ENCODE measurements at places on chromosomes 5 and 9. TPM values are rescaled to one million over a fixed set of nuclear protein-coding genes. Genes with fewer than 3 reads are reported as not detected.

DNA sequence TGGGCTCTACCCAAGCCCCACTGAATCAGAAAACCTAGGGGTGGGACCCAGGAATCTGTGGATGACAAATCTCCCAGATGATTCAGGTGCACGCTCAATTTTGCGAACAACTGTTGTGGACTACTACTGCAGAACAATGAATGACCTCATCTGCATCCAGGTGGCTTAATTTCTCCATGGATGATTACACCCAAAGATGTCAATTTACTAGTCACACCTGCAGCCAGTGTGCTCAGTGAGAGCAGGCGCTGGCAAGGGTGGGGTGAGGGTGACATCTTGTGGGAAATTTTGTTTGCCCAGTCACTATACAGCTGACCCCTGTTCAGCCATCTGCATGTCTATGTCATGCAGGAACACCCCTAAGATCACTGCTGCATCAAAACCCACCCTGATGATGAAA is 118.2 kb downstream of the ENTREP1 start:
- H3K27me3 ChIP-seq, result peaks cover 6% of the 10 kb centered on the region
- no peak overlapping the region for H3K27ac ChIP-seq

DNA sequence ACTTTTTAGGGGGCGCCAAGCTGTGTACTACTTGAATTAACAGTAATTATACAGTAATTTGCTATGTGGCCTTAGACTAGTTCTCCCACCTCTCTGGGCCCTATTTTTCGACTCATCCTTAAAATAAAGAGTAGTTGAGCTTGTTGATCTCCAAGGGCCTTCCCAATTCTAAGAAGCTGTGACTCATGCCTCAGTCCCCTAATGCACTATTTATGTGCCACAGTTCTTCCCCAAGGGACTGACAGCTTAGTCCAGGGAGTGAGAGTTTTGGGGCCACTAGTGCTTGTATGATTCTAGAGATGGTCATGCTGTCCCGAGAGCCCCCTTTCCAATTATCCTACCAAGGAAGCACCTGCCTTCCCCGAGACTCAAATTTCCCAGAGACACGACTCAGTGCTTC is 149.7 kb downstream of the PAPPA start:
- no peaks in the 10 kb centered on the region for H3K4me1 ChIP-seq
- no peaks in the 10 kb centered on the region for H3K36me3 ChIP-seq
- no peak overlapping the region for H3K27ac ChIP-seq
- DNase-seq, result no peak
- H3K4me3 ChIP-seq, result no peak overlapping the region
- H3K27me3 ChIP-seq, result no peaks in the 10 kb centered on the region

DNA sequence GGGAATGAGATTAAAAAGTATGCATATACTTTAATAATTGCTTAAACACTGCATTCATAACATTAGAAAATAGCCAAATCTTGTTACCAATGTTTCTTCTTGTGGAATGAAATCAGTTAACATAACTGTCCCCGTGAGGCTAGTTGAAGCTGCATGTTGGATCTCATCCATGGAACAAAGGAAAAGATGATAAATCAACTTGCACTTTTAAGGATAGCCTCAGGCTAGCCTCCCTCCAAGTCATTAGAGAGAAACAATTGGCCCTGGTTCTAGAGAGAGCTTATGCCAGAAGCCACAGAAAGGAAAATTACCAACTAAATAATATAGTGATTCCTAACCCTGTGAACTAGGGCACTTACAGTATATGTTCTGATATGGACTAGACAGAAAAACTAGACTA is 66.9 kb downstream of the GRIN3A start:
- no peaks in the 10 kb centered on the region for H3K4me1 ChIP-seq
- no peak overlapping the region for H3K27ac ChIP-seq
- no peak for DNase-seq
- no peak overlapping the region for H3K4me3 ChIP-seq

DNA sequence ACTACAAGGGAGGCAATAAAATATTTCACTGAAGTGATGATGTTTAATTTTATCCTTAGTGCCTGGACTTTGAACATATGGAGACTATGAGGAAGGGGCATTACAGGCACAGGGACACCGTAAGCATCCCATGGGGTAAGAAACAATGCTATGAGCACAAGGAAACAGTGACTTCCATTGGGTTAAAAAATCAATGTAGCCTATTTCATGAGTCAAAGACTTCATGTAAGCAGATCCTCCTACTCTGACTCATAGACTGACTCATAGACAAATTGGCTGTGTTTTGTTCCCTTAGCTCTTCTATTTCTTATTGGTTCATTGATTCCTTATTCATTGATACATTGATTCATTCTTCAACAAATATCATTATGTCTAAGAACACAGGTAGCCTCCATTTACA is 351.0 kb downstream of the PRELID2 start:
- H3K27ac ChIP-seq, result no peak overlapping the region
- no peak overlapping the region for H3K4me3 ChIP-seq
- no peaks in the 10 kb centered on the region for H3K4me1 ChIP-seq

- peak overlapping the region; percentile 85 for H3K27ac ChIP-seq
- peaks cover 64% of the 10 kb centered on the region for H3K27me3 ChIP-seq
- H3K4me1 ChIP-seq, result peaks cover 25% of the 10 kb centered on the region
- DNase-seq, result no peak
Observed at GRCh38 chr5:171309276-171310211, 496 bp downstream of the TLX3 start.

DNA sequence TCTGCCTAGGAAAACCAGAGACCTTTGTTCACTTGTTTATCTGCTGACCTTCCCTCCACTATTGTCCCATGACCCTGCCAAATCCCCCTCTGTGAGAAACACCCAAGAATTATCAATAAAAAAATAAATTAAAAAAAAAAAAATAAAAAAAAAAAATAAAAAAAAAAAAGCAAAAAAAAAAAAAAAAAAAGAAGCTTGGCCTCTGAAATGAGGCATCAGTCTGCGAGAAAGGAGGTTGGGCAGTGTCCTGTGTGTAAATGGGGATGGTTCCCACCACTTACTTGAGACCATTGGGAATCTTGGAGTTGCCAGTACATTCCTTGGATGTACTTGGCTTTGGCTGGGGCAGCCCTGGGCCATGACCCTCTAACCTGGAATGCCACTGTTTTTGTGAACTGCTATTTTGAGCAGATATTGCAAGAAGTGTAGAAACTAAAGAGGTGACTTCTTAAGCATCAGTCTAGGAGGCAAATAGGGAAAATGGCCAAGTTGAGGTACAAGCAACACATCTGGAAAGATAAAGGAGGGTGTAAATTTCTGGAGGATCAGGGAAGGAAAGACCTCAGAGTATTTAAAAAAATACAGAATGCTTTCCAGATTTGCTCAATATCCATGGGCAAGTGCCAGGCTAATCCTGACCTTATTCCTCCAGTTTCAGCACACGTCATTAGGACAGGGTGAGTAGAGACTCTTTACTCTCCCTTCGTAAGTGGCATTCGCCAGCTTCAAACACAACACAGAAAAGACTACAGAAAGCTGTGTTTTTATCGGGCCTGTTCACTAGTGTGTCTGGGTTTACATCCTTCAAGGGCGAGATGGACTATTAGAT is 58.1 kb downstream of the HSPA4 start:
- H3K4me1 ChIP-seq, result peaks cover 44% of the 10 kb centered on the region
- no peak for DNase-seq
- H3K27ac ChIP-seq, result no peak overlapping the region
- no peak overlapping the region for H3K4me3 ChIP-seq
- no peaks in the 10 kb centered on the region for H3K27me3 ChIP-seq

- no peak overlapping the region for H3K27ac ChIP-seq
- no peak for DNase-seq
- no peaks in the 10 kb centered on the region for H3K4me1 ChIP-seq
- no peaks in the 10 kb centered on the region for H3K36me3 ChIP-seq
Observed at GRCh38 chr5:1374030-1374678, 29.3 kb upstream of the CLPTM1L start.

DNA sequence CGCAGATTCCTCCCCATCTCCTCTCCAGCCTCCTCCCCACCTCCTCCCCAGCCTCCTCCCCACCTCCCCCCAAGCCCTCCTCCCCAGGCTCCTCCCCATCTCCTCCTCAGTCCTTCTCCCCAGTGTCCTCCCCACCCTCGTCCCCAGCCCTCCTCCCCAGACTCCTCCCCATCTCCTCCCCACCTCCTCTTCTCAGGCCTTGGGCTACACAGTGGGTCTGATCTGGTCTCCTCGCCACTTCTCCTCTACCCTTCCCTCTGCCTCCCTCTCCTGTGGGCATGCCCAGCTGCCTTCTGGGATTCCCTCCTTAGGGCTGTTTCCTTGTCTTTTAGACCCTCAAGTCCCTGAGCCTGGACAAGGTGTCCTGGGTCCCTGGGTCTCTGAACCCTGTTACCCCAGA is 28.3 kb downstream of the CXXC5 start:
- no peaks in the 10 kb centered on the region for H3K36me3 ChIP-seq
- H3K4me1 ChIP-seq, result no peaks in the 10 kb centered on the region
- H3K27me3 ChIP-seq, result no peaks in the 10 kb centered on the region
- DNase-seq, result no peak

The ROR2 gene
- 0.10 TPM for total RNA-seq
